ENCODE measurements at places on chromosomes 1 and 21.

DNA sequence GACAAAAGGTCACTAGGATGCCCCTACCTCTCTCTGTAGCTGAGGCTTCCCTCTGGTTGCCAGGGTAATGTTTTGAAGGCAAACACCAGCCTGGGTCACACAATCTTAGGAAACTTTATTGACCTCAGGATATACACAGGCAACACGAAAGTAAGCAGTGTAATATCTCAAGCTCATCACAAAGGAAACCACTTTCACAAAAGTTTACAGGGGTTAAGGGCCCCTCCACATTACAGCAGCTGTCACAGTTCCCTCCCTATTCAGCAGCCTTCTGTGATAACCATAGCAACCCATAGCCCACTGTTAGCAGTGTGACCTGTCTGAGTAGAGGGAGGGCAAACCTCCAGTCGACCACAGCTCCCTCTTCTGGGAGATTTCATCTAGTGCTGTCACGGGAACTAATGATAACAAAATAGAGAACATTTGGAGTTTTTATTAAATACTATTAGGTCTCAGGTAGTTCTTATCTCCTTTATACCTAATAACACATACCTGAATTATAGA, 149.8 kb downstream of the PTPRC start:
- DNase-seq: no peak

DNA sequence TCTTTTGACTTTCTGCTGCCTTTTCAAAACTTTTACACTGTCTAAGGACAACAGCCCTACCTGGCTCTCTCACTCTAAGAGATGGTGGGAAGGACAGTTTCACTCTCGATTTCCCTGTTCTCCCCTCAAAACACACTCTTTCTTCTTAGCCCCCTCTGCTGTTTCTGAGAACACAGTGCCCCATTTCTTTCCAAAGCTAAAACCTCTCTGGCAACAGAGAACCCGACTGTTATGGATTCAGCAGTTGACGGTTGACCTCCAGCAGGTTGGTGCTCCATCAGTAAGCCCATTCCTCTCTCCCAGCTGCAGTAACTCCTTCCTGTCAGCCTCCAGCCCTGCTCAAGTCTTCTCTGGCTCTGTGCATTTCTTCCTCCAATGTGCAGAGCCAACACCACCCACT, 88.2 kb upstream of the ABCD3 start:
- DNase-seq: no peak

DNA sequence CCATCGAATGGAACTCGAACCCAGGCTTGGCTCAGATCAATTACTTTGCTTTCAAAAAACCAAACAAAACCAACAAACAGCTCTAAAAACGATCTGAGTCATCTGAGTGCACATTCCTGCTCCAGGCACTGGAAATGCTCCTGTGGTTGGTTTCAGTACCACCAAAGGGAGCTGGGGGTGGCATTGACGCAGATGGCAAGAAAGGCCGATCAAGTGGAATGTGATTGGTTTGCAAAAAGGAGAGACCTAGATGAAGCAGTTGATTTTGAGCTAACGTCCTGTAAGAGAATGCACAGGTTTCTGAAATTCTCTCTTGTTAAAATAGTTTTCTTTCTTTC, 39.5 kb downstream of the PIK3CD start:
- no peak for DNase-seq

- no peak for DNase-seq
Observed at GRCh38 chr1:35505911-35506798, 51.0 kb downstream of the KIAA0319L start.

DNA sequence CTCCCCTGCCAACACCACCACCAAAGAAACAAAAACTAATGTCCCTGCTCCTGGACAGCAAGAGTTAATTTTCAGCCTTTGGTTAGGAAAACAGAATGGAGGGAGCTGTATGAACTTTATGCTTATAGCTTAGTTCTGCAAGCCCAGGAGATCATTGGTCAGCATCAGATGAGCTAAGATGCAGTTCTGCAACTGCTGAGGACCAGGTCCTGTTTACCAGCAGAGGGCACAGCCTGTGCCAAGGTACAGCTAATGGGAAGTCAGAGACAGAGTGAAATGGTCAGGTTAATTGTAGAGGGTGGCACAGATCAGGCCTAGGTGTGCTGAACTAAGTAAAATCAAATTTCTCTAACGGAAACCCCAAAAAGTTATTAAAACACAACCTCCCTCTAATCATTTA, 161.3 kb downstream of the ROR1 start:
- DNase-seq: no peak

- DNase-seq: no peak
Observed at GRCh38 chr1:116999596-116999995, 2.0 kb upstream of the CD101 start.

- no peak for DNase-seq
Observed at GRCh38 chr1:53979712-53980450, 33.7 kb downstream of the LRRC42 start.

DNA sequence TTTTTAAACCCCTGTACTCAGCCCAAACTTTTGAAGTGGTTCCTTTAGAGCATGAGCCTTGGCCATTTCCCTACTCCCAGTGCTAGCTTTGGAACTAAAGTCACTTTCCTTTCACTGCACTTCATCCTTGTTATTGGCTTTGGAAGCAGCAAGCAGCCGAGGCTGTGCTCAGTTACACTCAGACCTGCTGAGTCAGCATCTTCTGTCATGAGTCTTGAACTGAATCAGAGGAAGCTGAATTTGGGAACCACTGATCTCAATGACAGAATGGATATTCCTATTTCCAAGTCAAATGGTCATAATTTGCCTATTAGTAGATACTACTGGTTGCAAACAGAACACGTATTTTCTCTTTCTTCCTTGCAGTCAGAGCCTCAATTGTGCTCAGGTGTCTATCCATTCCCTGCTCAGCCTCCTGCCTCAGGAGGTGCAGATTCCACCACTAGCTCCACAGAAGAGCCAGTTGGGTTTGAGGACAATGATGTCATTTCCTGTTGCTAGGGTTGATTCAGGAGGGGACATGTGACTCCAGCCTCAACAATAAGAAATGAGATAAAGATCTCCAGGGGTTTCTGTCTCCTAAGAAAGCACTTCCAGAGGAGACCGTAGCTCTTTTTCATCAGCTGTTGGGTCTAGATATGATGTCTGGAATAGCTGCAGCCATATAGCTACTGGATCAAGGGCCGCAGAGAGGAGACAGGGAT, 44.9 kb upstream of the NTPCR start:
- DNase-seq: no peak

Data from stimulated activated CD8-positive, alpha-beta memory T cell treated with anti-CD3 and anti-CD28 coated beads, Interleukin-15, amount 100 ng/mL, for 4 hours (primary cell).